ENCODE measurements at places on chromosomes 16 and 17.

- peak; percentile 61 for DNase-seq
Measured at GRCh38 chr17:49996495-49997300, 1.7 kb upstream of the DLX3 start.

DNA sequence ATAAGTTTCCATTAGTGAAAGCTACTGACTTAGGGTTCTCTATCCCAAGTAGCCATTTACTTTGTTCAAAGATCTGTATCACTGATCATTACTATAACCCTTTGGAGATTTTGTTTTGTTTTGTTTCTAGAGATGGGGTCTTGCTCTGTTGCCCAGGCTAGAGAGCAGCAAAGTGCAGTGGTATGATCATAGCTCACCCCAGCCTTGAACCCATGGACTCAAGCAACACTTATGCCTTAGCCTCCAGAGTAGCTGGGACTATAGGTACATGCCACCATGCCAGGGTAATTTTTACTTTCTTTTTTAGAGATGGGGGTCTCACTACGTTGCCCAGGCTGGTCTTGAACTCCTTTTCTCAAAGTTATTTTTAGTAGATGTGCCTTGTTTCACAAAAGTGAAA is 154.7 kb downstream of the KCNJ2 start:
- DNase-seq: no peak

- DNase-seq: no peak
Measured at GRCh38 chr16:55563797-55564196, 2.7 kb upstream of the CAPNS2 start.

- peak; percentile 69 for DNase-seq
Measured at GRCh38 chr17:50423553-50424159, 2.4 kb upstream of the ACSF2 start.

- DNase-seq: no peak
Measured at GRCh38 chr16:73846356-73846755, 450.3 kb upstream of the PSMD7 start.

DNA sequence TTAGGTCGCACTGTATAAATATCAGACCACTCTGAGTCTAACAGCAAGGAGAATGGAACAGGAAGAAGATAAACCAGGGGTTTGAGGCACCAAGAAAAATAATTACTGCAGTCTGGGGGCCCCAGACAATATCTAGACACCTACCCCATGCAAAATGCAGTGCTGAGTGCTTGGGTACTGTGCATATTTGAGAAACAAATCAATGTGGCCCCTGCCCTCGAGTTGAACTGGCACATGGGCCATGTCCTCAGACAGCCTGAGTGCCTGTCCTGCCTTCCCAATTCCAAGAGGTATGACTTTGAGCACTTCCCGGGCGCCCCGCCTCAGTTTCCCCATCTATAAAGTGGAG is 6.2 kb upstream of the CIITA start:
- no peak for DNase-seq

- DNase-seq: no peak
Measured at GRCh38 chr16:17331071-17331607, 139.6 kb downstream of the XYLT1 start.

DNA sequence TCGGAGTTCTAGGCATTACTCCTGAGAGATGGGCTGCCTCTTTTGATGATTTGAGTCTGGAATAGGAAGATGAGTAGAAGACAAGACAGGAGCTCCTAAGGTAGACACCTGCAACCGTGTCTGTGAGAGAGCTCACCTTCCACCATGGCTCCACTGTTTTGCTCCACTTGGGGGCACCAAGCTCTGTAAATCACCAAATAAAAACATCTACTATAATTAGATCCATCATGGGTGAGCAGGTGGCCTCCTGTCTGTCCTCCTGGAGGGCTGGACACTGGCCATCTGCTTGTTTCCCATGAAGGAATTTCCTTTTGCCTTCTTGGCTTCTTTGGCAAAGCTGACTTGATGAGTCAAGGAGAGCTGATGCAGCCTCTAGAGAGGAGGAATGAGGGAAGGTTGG is 179.0 kb downstream of the HAPSTR1 start:
- no peak for DNase-seq
